Skeletal muscle tissue (tissue), 5 donors: ENCODE measurements at places on chromosomes 5 and 9. TPM values are rescaled to one million over a fixed set of nuclear protein-coding genes. Genes with fewer than 3 reads are reported as not detected.

The PCSK5 gene
- total RNA-seq = 16.7 TPM

The TXNDC8 gene
- not detected for total RNA-seq

The C5orf15 gene
- 43.3 TPM for total RNA-seq

The CCNI2 gene
- total RNA-seq = not detected

The HMCN2 gene
- 12.5 TPM for total RNA-seq

The TMEM252 gene
- total RNA-seq = not detected

The ZBED3 gene
- total RNA-seq = 0.52 TPM

The F2RL1 gene
- total RNA-seq = 0.52 TPM

The UTP15 gene
- total RNA-seq = 17.2 TPM

The DND1 gene
- total RNA-seq = not detected

The WDR31 gene
- 2.1 TPM for total RNA-seq

The TMEM171 gene
- not detected for total RNA-seq

The GDA gene
- 0.52 TPM for total RNA-seq

The NMUR2 gene
- total RNA-seq = not detected

The NOXA1 gene
- 0.52 TPM for total RNA-seq

The CCDC180 gene
- total RNA-seq = 7.3 TPM

The DMGDH gene
- total RNA-seq = 3.1 TPM

The PCDHGA11 gene
- 6.8 TPM for total RNA-seq

The INSL6 gene
- not detected for total RNA-seq

The ACOT12 gene
- total RNA-seq = 0.52 TPM

The DBH gene
- not detected for total RNA-seq

The FBXW2 gene
- 20.4 TPM for total RNA-seq

The PCDHGB5 gene
- 3.7 TPM for total RNA-seq

The DNAH5 gene
- 1.0 TPM for total RNA-seq

The AP3B1 gene
- 62.1 TPM for total RNA-seq

The SH3TC2 gene
- 5.7 TPM for total RNA-seq

The CCDC192 gene
- total RNA-seq = not detected

The AGXT2 gene
- not detected for total RNA-seq

The IRX1 gene
- 2.1 TPM for total RNA-seq

The PCDHGA5 gene
- total RNA-seq = 2.1 TPM

The FAM151B gene
- 7.8 TPM for total RNA-seq

The IL7R gene
- 0.52 TPM for total RNA-seq

The TNC gene
- 30.8 TPM for total RNA-seq

The PPP2R2B gene
- total RNA-seq = 4.7 TPM

The EPB41L4B gene
- 6.8 TPM for total RNA-seq

The ABCA1 gene
- 33.9 TPM for total RNA-seq

The PAPPA gene
- total RNA-seq = 0.52 TPM

The PCDHGB7 gene
- total RNA-seq = 7.3 TPM

The SHB gene
- total RNA-seq = 3.1 TPM

The BTNL8 gene
- total RNA-seq = not detected

The ACTL7B gene
- not detected for total RNA-seq

The KCNV2 gene
- total RNA-seq = not detected

The TMEM174 gene
- total RNA-seq = not detected

The F2RL2 gene
- under 0.01 TPM for total RNA-seq

The GDF9 gene
- 0.52 TPM for total RNA-seq

The PPP3R2 gene
- not detected for total RNA-seq
